ENCODE measurements at places on chromosomes 2 and 18.

- DNase-seq, result no peak
Observed at GRCh38 chr2:38073211-38074057, 2.5 kb downstream of the CYP1B1 start.

DNA sequence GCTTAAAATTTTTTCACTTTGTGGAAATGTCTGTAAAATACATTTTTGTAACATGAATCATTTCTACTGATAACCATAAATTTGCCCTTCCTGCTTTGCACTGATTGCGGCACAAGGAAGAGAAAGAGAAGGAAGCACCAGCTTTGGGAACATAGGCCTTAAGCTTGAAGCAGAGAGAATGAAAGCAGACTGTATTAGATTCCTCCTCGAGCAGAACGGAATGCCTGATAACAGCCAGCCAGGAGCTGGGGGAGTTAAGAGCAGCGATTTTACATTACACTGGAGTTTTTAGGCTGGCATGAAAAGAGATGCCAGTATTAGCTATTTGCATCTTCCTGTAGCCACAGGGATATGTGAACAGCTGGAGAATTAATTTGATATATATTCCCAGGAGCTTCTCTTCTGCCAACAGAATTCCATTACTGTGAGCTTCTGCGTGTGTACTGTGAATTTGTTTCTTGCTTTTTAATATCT lies 33.5 kb downstream of the CRIM1 start:
- DNase-seq, result no peak

DNA sequence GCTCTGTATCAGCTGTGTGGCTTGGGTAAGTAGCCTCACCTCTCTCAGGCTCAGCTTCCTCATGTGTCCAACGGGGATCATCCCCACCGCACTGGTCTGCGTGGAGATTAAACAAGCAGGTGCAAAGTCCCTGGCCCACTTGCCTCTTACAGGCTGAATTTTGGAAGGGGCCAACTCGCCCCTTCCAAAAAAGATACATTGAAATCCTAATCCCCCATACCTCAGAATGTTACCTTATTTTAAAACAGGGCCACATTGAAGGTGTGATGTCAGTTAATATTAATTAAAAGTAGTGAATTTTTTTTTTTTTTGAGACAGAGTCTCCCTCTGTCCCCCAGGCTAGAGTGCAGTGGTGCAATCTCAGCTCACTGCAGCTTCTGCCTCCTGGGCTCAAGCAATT lies 34.8 kb downstream of the TBC1D8 start:
- no peak for DNase-seq

DNA sequence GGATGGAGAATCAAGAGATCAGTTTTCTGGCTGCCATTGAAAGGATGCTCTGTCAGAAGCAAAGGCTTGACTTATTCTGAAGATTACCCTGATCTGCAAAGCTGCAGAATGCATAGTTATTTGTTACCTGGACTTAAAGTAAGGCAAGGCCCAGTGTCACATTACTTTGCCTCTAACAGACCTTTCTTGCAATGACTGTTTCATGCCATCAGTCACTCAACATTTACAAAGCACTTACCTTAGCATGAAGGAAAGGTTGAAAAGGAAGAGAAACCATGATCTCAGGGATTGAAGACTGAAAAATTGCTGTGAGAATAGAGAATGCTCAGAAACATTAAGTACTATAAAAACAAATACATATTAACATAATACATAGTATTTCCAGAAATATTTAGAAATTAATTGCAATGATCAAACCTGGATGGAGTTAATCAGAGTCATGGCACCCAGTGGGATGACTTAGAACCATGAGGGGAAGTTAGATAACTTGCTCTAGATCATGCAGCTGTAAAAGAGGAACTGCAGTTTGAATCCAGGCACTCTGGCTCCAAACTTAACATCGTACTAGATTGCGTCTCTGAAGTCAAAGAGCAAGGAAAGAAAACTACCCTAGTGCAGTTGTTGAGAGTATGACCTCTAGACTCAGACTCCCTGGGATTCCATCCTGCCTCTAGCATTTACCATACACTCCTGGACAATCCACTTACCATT lies 26.5 kb upstream of the FAM117B start:
- DNase-seq, result no peak

- DNase-seq, result no peak
Observed at GRCh38 chr2:232816657-232817056, 40.3 kb upstream of the KCNJ13 start.
